BE2C (cell line): ENCODE measurements at places on chromosomes 7 and 10.

- no peak for DNase-seq
Measured at GRCh38 chr10:113111260-113111659, 161.2 kb downstream of the TCF7L2 start.

GRCh38 chr10:43623351-43623750, 17.1 kb downstream of the ZNF485 start:
- no peak for DNase-seq

GRCh38 chr7:141686670-141687069, 15.3 kb downstream of the DENND11 start:
- DNase-seq = no peak

GRCh38 chr10:58064714-58065528, 202.8 kb downstream of the IPMK start:
- peak; percentile 23 for DNase-seq

DNA sequence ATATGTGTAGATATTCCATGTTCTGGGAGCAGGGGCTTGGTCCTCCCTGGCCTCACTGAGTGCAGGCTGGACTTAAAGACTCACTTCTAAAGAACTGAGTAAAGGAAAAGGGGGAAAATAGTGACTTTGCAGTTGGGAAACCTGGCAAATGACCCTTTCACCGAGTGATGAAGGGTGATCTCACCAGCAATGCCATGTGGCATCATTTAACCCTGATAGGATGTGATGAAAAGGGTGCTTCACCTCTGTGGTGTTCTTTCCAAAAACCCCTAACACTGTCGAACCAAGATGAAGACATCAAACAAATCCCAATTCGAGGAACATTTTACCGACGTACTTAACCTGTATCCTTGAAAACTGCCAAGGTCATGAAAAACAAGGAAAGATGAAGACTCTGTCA, 71.9 kb downstream of the AOAH start:
- DNase-seq = no peak

DNA sequence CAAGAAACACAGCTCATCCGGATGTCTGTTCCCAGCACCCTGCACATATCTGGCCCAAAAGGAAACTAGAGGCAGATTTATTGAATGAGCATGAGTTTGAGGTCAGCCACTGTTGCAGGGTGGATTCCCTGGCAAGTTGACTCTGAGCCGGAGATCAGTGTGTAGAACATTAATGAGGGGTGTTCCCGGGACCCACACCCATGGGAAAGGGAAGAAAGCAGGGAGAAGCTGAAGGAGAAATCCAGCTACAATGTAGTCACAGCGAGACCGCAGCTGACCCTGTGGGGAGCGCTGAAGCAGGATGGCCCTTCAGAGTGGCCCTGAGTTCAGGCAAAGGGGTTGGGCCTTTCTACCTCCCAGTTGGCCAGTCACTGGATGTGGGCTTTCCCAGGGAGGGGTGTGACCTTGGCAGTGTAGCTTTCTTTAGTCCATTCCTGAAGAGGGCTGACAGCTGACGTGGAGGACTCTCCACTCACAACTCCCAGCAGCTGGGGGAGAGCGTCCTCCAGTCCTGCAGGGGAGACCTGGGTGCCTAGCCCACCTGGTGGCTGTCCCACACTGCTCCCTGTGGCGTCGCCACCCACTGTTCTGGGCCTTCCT, 324.2 kb upstream of the ZMIZ1 start:
- no peak for DNase-seq

GRCh38 chr7:68222311-68222710, 1225.7 kb downstream of the TYW1 start:
- DNase-seq = no peak

DNA sequence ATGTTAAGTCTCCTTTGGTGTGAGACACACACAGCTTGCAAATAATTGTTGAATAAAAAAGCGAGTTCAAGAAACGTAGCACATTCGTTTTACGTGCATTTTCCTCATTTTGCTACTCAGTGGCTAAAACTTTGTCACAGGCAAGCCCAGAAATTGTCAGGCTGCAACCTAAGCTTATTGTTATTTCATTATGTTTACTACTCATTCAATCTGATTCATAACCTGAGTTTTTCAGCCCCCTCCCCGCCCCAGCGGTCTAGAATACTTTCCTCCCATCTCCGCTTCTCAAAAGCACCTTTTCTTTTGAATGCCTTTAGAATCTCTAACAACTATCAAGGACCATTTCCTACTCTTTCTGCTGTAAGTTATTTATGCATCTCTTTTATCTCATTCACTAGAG, 1.1 kb downstream of the FAM133B start:
- DNase-seq = no peak

DNA sequence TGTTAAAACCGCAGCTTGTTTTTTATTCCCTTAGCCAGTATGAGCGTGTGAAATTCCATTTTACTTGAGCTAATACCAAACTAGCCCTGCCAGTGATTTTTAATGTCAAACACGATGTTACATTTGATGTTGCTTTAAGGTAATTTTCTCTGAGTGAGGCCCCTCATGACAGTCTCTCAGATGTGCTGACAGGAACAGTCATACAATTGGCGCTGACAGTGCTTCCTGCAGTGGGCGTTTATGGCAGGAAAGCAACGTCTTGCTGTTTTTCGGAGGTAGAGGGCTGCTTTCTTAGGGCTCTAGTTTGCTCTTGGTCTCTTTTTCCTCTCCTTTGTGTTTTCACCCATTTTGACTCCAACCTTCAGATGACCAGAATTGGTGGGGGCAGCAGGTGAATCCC, 19.3 kb downstream of the PON1 start:
- no peak for DNase-seq

DNA sequence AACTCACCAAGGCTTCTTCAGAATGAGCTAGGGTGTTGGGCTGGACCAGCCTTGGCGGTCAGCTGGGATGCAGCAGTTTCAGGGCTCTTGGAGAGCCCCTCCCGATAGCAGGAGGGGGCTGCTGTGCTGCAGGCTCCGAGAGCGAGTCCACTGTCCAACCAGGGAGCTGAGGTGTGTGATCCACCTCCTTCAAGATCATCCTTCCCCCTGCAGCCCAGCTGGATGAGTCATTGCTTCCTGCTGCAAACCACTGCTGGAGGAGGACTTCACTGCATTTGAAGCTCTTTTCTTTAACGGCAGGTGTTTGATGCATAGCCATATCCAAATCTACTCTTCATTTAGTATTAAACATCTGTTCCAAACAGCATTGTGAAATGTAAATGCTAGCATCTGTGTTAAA, 54.2 kb upstream of the EBF3 start:
- DNase-seq = no peak

DNA sequence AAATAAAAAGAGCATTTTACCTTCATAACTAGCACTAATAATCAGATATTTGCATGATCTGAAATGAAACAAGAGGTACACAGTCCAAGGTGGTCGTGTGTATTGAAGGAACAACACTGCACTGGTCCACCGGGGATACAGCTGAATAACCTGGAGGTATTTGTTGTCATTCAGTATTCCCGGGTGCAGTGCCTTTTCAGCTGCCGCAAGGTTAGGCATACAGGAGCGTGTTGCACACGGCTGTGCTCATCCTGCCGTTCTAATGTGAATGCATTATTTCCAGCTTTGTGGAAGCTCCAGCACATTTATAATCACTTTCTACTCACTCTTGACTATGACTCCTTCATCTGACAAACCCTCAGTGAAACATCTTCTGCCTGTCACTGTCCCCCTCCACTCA, 377.8 kb downstream of the GFRA1 start:
- DNase-seq = no peak

DNA sequence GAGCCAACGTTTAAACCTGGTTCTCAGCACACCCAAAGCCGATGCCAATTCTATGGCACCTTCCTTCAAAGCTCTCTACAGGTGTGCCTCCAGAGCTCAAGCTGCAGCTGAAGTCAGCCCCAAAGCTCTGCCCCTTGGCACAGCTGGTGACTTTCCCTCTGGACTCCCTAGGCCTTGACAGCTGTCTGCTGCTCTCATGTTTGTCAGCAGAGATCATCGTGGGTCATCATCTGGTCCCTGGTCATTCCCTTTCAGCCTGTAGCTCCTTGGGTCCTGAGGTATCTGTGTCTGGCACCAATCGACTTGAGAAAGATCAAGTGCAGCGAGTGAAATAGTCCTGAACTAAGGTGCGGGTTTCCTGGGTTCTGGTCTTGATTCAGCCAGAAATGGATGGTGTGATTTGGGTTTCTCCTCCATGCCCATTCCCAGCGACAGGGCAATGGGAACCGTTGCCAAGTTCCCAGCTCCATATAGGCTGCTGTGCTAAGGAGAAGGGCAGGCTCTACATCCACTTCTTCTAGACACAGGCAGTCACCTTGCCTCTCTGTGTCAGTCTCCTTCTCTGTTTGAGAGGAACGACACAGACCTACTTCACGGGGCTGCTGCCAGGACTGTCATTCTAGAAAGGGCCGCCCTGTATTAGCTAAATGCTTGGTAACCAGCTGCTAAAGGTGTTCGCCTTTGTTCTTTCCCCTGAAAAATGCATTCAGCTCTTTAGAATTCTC, 3.6 kb downstream of the PKD1L1 start:
- no peak for DNase-seq

GRCh38 chr10:1284076-1284475, 227.9 kb downstream of the WDR37 start:
- DNase-seq = no peak

GRCh38 chr10:58044072-58044471, 223.6 kb downstream of the IPMK start:
- DNase-seq = no peak

DNA sequence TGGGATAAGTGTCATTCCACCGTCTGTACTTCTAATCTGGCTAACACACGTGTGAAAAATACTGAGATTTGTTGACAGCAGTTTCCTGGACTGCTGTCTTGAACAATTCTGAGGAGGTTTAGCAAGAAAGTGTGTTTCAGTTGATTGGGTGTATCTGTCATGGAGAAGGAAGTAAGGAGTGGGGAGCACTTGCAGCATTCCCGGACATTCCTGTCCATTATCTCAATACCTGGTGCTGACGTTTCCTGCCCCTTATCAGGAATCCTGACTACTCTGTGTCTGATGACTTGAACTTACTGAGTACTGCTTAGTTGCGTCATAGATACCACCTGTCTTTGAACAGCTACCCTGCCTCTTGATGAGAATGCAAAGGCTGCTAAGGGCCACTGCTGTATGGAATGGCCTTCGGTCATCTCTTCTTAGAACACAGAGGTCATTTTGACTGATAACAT, 72.0 kb upstream of the VKORC1L1 start:
- DNase-seq = no peak

DNA sequence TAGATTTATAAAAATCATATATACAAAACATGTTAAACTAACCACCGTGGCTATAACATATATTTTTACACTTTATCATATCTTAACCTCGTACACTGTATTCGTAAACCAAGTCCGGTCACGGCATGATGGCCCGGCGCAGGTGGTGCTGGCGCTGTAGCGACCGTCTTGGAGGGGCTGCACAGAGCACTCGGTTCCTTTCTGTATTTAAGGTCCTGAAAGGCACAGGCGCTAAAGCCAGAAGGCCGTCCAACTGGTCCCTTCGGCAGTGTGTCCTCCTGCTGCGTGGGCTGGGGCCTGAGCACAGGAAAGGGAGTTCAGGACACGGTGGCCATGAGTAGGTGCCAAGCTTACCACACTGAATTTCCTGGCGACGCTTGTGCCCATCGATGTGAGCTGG, 33.8 kb downstream of the AMZ1 start:
- no peak for DNase-seq

DNA sequence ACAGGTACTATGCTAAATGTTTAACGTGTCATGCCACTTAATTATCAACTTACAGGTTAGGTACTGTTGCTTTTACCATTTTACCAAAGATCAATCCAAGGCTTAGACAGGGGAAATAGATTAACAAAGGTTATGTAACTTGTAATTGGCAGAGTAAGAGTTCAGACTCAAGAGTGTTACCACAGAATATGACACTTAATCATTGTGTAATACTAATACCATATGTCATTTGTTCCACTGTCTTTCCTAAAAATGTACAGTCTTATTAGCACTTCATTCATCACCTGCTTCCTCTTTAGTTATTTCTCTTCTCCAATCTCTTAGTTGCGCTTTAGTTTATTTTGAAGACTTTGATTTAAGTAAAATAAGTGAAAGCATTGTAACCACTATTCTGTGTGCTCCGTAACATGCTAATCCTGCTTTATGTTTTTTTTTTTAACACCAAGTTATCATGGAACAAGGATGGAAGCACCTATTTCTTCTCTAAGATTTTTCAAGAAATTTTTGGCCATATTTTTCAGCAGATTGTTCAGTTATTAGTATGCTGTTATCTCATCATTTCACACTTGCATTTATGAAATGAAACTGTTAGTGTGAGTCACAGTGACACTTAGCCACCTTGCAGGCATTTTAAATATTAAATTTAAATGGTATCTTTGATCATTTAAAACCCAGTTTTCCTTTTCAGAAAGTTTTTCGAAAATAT, 197.3 kb downstream of the PHF14 start:
- DNase-seq = no peak

DNA sequence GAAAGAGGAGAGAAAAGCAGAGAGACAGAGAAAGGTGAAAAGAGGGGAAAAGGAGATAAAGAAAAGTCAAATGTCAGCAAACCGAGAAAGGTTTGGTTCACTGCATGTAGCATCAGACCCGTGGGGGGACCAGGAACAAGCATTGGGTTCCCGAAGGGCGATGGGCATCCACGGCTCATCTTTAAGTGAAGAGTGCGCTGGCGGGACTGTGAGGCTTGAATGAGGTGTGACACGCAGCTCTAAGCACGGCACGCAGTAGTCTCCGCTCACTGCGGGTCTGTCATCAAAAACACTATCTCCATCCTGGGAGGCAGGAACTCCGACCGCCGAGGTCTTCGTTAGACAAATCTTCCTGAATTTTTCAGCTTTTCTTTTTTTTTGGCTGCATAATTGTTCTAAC, 173.4 kb upstream of the PFKP start:
- no peak for DNase-seq

DNA sequence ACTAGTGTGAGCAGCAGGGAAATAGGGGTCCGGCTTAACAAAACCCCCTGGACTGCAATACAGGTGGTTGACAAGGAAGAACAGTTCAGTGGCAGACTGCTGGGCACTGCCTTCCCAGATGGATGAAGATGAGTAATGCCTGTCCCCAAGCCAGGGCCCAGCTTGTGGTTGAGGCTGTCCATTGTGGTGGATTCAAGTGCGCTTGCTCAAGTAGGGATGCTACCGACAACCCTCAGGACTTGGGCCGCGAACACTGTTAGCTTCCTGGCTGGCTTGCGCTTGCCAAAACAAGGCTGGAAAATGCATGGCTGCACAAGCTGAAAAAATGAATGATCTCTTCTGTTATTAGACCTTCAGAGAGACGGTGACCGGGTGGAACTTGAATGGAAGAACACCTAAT, 116.1 kb upstream of the ACBD5 start:
- no peak for DNase-seq

DNA sequence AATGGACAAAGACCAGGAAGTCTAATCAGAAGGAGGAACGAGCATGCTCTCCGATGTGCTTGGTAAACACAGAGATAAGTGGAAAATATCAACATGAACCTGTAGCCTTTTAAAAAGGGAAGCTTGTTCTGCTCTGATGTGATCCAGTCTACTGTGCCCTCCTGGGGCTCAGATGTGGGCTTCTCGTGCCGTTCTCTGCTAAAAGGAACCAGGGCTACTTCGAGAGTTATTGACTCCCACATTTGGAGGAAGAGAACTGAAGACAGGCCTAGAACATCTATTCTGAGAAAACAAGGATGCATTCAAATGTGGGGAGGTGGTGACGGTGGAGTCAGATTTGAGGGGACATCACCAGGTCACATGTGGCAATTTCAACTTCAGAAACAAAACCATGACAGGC, 325.4 kb downstream of the GLRX3 start:
- no peak for DNase-seq

GRCh38 chr10:70575874-70576802, 26.4 kb downstream of the PRF1 start:
- DNase-seq = peak; percentile 62

- DNase-seq = peak; percentile 69
Measured at GRCh38 chr10:115093286-115093775, at the start of gene ATRNL1. Gene ATRNL1, plus strand, starts transcription at chr10:115093365. Its CDS starts 386 bp downstream, at chr10:115093751.
